Activated CD8-positive, alpha-beta memory T cell treated with anti-CD3 and anti-CD28 coated beads, Interleukin-2, amount 10 ng/mL, durations not matched to agents 7 days and 5 days (primary cell): ENCODE measurements at places on chromosomes 6 and 20. TPM values are rescaled to one million over a fixed set of nuclear protein-coding genes. Genes with fewer than 3 reads are reported as not detected.

GRCh38 chr6:56838016-56838555 lies 116.8 kb upstream of the BEND6 start:
- no peak for DNase-seq
- no peak overlapping the region for H3K4me3 ChIP-seq
- no peaks in the 10 kb centered on the region for H3K36me3 ChIP-seq
- no peak overlapping the region for H3K27ac ChIP-seq

DNA sequence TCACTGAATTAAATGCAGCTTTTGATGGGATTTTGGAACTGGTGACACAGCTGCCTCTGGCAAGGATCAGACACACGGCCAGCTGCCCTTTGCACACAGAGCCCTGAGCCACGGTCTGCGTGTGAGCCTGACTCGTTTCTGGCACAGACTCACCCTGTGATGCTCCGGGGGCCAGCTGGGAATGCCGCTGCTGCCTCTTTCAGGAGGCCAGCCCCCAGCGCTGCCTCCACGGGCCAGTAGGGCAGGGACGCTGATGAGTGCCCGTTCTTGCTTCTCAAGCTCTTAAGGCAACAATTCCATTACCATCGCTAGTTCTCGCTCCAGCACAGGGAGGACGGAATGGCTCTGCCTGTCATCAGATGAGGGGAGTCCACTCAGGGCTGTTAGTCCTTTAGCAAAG lies 61.6 kb downstream of the IRF4 start:
- peak; percentile 23 for DNase-seq
- H3K27ac ChIP-seq: no peak overlapping the region
- H3K27me3 ChIP-seq: peaks cover 16% of the 10 kb centered on the region
- no peak overlapping the region for H3K4me3 ChIP-seq
- peaks cover 18% of the 10 kb centered on the region for H3K4me1 ChIP-seq

GRCh38 chr6:121142093-121142492 lies 192.2 kb downstream of the TBC1D32 start:
- H3K27ac ChIP-seq: no peak overlapping the region
- DNase-seq: no peak
- no peak overlapping the region for H3K4me3 ChIP-seq

GRCh38 chr6:125886914-125887313 lies 69.7 kb upstream of the HINT3 start:
- no peak for DNase-seq
- no peak overlapping the region for H3K27ac ChIP-seq
- H3K4me3 ChIP-seq: no peak overlapping the region
- no peaks in the 10 kb centered on the region for H3K4me1 ChIP-seq
- H3K36me3 ChIP-seq: peaks cover 37% of the 10 kb centered on the region

DNA sequence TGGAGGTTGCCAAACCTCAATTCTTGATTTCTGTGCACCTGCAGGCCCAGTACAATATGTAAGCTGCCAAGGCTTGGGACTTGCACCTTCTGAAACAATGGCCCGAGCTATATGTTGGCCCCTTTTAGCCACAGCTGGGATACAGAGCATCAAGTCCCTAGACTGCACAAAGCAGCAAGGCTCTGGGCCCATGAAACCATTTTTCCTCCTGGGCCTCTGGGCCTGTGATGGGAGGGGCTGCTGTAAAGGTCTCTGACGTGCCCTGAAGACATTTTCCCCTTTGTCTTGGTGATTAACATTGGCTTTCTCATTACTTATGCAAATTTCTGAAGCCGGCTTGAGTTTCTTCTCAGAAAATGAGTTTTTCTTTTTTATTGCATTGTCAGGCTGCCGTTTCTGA lies 40.5 kb upstream of the SLC35F1 start:
- DNase-seq: no peak
- no peak overlapping the region for H3K27ac ChIP-seq
- no peaks in the 10 kb centered on the region for H3K27me3 ChIP-seq
- no peaks in the 10 kb centered on the region for H3K4me1 ChIP-seq

DNA sequence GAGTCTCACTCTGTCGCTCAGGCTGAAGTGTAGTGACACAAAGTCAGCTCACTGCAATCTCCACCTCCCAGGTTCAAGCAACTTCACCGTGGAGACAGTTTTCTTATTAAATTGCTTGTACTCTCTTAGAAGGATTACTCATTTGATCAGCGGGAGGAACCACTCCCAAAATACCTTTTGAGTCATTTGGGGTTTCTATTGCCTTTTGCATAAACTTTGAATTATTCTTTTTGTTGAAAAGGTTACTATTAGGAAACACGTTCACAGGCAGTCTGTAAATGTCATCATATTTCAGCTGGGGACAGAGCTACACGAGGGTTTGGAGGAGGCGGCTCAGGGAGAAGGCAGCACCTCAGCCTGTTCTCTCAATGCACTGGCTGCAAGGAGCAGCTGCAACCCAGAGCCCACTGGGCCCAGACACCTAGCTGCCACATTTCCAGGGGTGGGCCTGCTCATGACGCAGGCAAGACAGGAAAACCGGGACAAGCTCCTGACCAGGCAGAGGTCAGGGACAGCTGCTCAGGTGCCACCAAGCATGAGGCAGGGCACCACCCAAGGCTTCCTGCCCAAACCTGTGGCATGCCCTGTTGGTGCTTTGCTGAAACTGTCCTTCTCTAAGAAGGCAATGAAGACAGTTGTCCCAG lies 205.9 kb downstream of the BMP7 start:
- peaks cover 23% of the 10 kb centered on the region for H3K27me3 ChIP-seq
- peaks cover 14% of the 10 kb centered on the region for H3K4me1 ChIP-seq
- no peaks in the 10 kb centered on the region for H3K36me3 ChIP-seq
- no peak overlapping the region for H3K4me3 ChIP-seq

DNA sequence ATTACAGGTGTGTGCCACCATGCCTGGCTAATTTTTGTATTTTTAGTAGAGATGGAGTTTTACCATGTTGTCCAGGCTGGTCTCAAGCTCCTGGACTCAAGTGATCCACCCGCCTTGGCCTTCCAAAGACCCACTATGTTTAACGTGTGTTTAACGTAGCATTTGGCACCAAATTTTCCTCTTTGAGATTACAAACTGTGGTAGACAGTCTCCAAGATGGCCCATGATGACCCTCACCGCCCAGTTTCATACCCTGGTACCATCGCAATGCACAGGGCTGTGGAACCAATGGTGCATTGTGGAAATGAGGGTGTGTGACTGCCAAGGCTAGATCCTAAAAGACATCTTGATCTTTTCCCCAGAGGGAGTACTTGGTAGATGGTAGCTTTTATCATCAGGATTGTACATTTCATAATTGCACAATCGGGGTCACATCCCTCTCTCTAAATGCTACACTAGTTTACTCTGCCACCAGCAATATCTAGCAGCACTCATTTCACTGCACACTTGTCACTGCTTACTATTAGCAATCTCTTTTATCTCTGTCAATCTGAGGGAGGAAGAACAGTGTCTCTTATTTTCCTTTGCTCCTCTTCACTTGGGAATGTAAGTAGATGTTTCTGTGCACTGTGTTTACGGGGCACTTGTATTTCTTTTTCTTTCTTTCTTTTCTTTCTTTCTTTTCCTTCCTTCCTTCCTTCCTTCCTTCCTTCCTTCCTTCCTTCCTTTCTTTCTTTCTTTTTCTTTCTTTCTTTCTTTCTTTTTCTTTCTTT lies 96.9 kb downstream of the NOL4L start:
- no peak for DNase-seq
- peaks cover 11% of the 10 kb centered on the region for H3K4me1 ChIP-seq
- H3K27ac ChIP-seq: no peak overlapping the region
- no peaks in the 10 kb centered on the region for H3K27me3 ChIP-seq
- no peak overlapping the region for H3K4me3 ChIP-seq

DNA sequence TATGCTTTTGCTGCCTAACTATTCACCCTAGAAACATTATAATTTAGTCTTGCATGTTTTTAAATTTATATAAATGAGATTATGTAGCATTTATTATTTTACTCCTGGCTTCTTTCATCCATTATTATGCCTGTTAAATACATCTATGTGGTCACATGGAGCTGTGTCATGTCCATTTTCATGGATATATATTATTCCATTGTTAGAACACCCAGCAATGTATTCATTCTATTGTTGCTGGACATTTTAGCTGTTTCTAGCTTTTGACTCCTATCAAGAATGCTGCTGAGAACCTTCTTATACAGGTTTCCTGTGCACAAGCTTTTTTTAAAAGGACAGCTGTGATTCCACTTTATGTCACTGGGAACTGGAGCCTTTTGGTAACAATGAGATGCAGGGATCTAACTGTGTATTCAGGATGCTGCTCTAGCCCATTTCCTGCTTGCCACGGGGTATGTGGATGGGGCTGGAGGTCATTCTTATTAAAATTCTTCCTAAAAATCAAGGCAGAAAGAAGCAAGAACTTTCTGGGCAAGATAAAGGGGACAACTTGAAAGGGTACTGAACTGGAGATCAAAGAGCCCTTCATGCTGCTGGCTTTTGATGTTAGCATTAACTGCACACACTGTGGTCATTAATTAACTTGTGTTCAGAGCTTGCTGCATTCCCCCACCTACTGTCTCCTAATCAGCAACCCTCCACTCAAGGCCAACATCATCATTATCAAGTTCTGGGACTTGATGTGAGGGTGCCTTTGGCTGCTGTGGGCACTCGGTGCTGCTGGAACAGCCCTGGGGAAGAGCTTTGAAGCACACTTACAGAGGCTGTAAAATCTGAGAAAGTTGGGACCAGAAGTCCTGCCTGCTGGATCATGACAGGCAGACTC lies 96.6 kb upstream of the AKIRIN2 start:
- no peak overlapping the region for H3K27ac ChIP-seq
- H3K36me3 ChIP-seq: no peaks in the 10 kb centered on the region
- H3K4me1 ChIP-seq: peaks cover 9% of the 10 kb centered on the region
- no peak overlapping the region for H3K4me3 ChIP-seq
- no peaks in the 10 kb centered on the region for H3K27me3 ChIP-seq
- DNase-seq: no peak

- no peak for DNase-seq
- no peak overlapping the region for H3K4me3 ChIP-seq
- peaks cover 1% of the 10 kb centered on the region for H3K36me3 ChIP-seq
- no peaks in the 10 kb centered on the region for H3K27me3 ChIP-seq
- H3K4me1 ChIP-seq: peaks cover 44% of the 10 kb centered on the region
These were observed 28.5 kb upstream of the PIM1 start for GRCh38 chr6:37141281-37142049.

DNA sequence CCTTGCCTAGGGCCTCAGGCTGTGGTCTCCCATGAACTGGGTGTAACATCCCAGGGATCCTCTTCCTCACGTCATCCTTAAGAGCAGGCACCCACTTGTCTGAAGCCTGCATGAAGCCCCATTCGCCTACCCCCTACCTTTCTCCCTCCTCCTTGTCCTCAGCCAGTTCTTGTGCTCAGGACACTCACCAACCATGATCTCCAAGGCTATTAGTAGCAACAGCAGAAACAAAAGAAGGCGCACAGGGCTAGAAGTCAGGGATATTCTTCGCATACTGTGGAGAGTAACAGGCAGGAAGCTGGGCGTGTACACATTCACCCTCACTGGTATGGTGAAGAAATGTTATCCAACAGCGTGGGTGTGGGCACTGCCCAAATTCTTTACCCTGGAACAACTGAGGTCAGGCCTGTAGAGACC lies 7.3 kb downstream of the RAET1E start:
- DNase-seq: no peak
- H3K27me3 ChIP-seq: peaks cover 40% of the 10 kb centered on the region
- H3K36me3 ChIP-seq: no peaks in the 10 kb centered on the region
- peaks cover 7% of the 10 kb centered on the region for H3K4me1 ChIP-seq

DNA sequence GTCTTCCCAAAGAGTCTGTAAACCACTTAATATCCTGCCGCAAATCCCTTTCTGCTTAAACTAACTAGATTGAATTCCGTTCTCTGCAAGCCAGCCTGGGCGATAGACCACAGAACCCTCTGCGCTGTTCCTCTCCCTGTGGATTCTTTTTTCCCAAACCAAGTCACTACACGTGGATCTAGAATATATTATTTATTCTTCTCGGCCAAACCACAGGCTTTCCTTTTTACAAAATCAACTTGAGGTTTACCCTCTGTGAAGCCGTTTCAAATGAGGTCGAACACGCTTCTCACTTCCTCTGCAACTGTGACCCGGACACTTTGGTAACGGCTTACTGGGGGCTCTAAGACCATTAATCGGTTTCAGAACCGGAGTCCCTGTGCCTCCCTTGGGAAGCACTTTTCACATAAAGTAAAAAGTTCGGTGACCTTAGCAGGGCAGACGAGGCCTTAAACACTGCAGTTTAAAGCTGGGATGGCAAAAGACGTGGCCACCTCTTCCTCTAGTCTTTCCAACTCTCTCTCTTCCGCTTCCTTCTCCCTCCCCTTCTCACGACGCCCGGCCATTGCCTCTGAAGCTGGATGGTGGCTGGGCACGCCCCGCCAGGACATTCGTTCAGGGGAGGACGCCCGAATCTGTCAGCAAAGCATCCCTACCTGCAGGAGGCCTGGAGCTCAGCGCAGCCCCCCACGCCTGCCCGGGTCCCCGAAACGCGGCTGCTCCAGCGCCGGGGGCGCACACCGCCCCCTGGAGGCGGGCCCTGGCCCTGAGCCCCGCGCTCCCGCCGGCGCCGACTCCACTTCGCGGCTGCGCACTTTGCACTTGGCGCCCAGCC lies 55.0 kb upstream of the FOXC1 start:
- H3K4me1 ChIP-seq: peaks cover 15% of the 10 kb centered on the region
- peaks cover 35% of the 10 kb centered on the region for H3K27me3 ChIP-seq
- H3K4me3 ChIP-seq: peak overlapping the region; percentile 73
- no peaks in the 10 kb centered on the region for H3K36me3 ChIP-seq
- H3K27ac ChIP-seq: peak overlapping the region; percentile 65
- DNase-seq: peak; percentile 55

DNA sequence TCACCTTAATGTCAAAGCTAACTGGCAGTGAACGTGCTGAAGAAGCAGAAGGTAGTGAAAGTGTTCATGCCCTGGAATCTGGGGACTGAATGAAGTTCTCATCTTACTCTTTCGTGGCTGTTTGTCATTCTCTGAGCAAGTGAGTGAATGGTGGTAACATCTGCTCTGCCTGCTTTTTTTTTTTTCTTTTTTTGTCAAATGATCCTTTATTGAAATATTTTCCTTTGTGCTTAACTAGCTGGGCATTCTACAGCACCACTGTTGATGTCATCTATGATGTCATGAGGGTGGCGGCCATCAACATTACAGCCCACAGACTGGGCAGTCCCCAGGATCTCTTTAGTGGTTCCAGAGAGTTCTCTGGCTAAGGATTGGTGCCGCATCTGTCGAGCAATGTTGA lies 65.2 kb downstream of the RIN2 start:
- no peak overlapping the region for H3K4me3 ChIP-seq
- peaks cover 4% of the 10 kb centered on the region for H3K4me1 ChIP-seq
- no peak for DNase-seq
- no peaks in the 10 kb centered on the region for H3K27me3 ChIP-seq
- no peak overlapping the region for H3K27ac ChIP-seq

The GUCA1A gene
- total RNA-seq: not detected
